ENCODE measurements at places on chromosomes 12 and 14.

DNA sequence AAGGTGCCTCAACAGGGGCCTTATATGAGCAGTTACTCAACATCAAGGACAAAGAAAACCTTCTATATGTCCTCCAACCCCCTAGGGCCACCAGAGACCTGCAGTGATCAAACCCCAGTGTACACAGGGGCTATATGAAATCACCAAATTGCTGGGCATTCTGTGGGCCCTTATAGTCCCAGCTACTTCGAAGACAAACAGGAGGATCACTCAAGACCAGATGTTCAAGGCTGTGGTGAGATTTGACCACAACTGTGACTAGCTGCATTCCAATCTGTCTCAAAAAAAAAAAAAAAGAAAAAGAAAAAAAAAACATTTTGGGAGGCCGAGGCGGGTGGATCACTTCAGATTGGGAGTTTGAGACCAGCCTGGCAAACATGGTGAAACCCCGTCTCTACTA is 51.0 kb upstream of the PRB2 start:
- DNase-seq: no peak

DNA sequence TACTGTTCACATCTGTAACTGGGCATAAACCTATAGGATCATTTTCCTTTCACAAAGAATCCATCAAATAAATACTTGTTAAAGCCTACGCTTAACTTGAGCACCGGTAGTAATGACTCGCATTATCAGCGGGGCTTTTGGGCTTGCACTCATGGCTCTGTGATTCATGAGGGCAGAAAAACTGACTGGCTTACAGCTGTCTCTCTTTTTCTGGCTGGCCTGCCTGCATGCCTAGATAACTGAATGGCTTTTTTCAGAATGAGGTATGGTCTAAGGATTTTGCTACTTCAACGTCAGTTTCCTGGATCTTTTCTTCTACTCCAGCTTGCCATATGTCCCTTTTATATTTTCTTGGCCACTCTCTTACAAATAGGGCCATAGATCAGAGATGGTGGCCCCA is 531.1 kb downstream of the NRXN3 start:
- DNase-seq: no peak

GRCh38 chr14:50864237-50864636 is 7.6 kb upstream of the ABHD12B start:
- no peak for DNase-seq

DNA sequence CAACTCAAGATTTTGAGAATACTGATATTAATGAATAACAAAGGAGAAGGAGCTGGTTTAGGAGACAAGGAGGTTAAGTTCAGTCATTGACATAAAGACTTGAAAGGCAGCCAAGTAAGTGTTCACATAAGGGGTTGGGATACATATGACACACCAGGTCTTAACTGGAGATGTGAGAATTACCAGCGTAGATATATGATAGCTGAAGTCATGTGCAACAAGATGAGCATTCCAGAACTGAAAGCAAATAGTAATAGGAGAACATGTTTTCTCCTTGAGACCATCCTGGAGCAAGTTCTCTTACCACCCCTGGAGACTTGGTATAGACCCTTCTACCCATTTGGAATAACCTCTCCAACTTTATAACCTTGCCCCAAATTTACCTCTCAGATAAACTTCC is 43.3 kb upstream of the NPFF start:
- no peak for DNase-seq

DNA sequence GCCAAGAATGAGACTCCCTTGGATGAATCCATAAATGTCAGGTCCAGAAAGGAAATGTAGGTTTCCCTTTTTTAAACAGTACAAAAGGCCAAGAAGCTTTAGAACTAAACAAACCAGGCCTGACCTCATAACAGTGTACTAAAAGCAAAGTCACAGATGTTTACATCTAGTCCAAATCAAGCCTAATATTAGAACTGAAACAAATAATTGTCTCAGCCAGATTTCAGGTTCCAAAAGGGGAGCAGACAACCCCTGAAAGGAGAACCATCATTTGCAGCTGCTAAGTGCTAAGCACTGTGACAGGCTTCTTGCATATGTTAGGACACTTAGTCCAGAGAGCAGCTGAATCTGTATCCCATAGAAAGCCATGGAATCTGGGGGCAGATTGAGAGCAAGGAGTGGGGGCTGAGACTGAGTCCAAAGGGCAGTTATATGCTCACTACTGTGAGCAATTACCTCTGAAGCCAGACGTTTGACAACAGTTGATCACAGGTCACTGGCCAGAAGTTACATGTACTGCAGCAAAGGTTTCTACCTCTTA is 90.1 kb downstream of the STXBP6 start:
- DNase-seq: no peak

- no peak for DNase-seq
Observed at GRCh38 chr14:93732524-93732923, 55.8 kb downstream of the PRIMA1 start.

DNA sequence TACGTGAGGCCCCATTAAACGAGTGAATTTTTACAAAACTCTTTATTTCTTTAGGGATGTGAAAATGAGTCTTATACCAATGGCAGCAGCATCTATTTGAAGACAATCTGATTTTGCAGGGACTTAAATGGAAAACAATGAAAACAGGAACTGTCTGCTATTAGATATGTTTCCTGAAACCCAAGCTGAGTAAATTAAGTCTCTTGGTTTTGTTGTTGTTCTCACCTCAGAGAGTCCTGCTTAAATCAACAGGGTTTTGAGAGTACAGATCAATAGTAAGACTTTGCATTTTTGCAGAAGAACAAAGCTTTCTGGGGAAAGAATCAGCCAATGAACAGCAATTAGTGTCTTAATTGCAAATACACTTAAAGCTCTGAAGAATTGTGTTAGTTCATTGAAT is 39.1 kb upstream of the LGR5 start:
- DNase-seq: no peak

GRCh38 chr14:76918256-76918781 is 92.1 kb downstream of the LRRC74A start:
- DNase-seq: no peak

- no peak for DNase-seq
Observed at GRCh38 chr14:74514471-74514941, 20.9 kb downstream of the ISCA2 start.

DNA sequence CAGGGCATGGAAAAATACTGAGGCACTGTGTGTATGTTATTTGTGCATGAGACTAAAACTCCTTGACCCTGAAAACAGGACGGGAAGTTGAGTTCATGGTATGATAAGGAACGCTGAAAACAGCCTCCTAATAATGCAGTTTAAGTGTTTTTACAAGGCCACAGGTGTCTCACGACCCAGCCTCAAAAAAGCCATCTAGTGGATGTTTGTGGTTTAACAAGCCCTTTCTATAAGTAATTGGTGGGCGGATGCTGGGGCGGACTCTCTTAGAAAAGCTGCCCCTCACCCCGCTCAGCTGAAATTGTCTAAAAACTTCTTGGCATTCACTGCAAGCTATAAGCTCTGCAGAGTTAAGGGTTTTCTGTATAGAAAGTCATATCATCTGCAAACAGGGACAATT is 184.5 kb downstream of the NUBPL start:
- no peak for DNase-seq

DNA sequence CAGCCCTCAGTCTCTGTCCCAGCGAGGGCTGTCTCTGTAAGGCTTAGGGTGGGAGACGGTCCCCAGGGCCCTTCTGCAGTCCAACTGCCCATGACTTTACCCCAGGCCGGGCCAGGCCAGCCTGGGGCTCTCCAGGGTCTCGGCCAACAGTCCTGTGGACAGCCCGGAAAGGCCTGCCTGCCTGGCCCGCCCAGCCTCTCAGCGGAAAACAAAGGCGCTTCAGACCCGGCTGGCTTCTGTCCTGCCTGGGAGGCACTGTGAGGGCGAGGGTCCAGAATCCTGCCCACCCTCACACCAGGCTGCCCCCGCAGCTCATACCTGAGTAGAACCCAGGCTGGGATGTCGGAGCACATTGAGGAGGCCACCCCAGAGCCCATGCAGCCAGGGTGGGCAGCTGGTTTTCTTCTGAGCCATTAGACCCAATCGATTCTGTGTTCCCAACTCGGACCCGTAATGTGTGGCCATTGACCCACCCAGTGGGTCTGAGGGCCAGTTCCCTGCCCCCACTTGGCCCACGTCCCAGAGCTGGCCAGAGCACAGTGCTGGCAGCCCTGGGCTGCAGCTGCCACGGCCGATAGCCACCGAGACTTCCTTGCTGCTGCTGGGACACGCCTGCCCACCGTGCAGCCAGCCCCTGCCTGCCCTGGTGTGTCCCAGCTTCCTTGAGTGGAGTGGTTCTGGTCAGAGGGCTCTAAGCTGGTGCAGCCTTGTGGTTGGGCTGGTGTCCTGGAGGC is 1.6 kb downstream of the CRIP2 start:
- DNase-seq: no peak

Measured in stimulated activated CD8-positive, alpha-beta memory T cell treated with anti-CD3 and anti-CD28 coated beads, Interleukin-4, amount 100 ng/mL, for 1 hour (primary cell).